NT2/D1 (cell line): ENCODE measurements at places on chromosomes 4 and X.
A peak's percentile ranks its signal among the peaks of the same experiment; 100 is the strongest.

DNA sequence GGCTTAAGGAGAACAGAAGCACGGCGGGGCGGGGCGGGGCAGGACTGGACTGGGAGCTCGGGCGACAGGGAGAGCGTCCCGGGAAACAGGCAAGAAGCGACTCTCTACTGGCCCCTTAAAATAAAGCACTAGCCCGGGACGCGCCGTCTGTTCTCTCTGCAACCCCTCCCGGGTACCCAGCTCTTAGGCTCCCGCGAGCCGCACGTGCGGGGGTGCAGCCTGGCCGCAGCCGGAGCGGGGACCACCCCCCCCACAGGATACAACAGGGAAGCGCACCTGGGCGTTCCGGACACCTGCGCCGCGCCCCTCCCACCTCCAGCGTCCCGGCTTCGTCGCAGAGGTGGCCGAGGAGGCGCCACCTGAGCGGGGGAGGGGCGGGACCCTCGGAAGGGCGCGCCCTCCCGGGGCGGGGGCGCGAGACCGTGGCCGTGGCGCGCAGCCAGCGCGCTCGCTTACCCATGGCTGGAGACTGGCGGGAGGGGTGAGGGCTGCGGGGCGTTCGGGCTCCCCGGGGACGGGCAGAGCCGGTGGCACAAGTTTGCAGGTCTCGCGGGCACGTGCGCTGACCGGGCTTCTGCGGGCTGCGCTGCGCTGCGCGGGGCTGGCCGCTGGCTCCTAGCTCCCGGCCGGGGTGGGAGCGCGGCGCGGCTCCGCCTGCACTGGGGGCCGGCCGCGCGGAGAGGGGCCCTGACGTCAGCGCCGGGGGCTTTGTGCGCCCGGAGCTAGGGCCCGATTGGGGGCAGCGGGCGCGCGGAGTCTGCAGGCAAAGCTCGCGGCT lies 91.5 kb downstream of the GEMIN8 start:
- no peak for DNase-seq

DNA sequence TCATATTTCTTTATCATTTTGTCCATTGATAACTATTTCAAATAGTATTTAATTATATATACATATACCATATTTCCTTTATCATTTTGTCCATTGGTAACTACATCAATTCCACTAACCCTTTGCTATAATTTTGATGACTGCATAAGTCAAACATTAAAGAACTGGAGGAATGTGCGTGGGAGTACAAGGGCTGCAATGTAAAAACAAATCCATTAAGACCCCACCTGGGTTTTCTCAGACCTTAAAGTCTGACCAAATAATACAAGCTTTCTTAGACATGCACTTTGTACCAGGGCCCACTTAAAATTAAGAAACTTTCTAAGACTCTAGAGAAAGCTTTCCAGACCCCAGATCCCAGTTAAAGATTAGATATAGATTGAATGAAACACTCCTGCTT lies 1622.4 kb upstream of the PCDH10 start:
- DNase-seq: no peak

DNA sequence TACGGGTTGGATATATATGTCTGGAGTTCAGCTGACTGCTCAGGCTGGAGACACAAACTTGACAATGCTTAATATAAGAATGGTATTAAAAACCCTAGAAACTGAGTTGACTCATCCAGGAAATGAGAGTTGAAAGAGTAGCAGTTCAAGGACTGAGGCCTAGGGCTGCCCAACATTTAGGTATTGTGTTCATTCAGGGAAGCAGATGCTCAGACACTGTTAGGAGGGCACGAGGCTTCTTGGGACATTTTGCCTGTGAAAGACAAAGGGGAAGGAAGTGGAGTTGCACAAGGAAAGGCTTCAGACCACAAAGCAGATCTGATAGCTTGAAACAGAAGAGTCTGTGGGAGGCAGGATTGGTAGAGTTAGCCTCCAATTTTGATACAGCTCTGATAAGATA lies 52.0 kb upstream of the HS3ST1 start:
- DNase-seq: no peak

DNA sequence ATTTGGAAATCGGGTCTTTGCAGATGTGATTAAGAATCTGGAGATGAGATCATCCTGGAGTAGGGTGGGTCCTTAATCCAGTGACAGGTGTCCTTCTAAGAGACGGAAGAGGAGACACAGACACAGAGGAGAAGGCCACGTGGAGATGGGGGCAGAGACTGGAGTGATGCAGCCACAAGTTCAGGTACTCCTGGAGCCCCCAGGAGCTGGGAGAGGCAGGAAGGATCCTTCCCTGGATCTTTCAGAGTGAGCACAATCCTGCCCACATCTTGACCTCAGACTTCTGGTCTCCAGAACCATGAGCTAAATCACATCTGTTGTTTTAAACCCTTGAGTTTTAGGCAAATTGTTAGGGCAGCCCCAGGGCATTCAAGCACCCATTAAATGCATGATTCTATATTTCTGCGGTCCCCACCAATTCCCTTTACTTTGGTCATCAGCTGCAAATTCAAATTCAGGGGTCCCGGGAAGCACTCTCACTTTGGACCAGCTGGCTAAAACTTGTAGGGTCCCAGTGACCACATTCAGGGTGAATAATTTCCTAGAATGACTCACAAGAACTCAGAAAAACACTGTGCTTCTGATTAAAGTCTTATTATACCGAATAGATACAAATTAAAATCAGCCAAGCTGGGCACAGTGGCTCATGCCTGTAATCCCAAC lies 12.8 kb upstream of the AKAP17A start:
- DNase-seq: no peak

GRCh38 chr4:26320538-26321372 lies at the start of gene RBPJ:
TSS of gene RBPJ (plus strand) at chr4:26321014. CDS start at chr4:26321029, 15 bp downstream.
- DNase-seq: peak; percentile 98

DNA sequence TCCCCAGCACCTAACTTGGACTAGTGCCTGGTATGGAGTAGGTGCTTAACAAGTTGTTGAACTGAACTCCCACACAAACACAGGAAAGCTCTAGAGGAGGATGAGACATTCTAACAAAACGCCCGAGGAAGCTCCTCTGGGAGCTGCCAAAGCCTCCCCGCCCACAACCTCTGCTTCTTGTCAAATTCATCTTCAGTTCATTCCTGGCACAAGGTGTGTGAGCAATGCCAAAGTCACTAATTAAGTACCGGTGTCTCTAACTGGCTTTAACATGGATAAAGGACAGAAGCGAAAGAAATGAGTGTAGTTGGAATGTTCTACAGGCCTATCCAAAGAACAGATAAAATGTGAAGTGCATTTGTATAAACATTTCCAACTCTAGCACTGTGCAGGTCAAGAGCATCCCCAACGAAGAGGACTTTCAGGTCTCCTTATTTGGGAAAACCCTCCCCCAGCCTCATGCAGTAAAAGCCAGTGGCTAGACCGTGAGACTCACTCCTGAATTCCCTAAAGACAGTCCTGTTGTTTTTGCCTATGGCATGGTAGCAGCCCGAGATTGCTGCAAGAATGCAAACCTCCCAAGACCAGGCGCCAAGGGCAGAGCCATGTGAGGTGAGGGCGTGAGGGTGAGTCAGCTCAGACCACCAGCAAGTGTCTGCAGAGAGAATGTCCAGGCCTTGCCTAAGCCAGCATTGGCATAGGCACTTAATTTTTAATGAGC lies 72.2 kb upstream of the KLF3 start:
- DNase-seq: no peak

DNA sequence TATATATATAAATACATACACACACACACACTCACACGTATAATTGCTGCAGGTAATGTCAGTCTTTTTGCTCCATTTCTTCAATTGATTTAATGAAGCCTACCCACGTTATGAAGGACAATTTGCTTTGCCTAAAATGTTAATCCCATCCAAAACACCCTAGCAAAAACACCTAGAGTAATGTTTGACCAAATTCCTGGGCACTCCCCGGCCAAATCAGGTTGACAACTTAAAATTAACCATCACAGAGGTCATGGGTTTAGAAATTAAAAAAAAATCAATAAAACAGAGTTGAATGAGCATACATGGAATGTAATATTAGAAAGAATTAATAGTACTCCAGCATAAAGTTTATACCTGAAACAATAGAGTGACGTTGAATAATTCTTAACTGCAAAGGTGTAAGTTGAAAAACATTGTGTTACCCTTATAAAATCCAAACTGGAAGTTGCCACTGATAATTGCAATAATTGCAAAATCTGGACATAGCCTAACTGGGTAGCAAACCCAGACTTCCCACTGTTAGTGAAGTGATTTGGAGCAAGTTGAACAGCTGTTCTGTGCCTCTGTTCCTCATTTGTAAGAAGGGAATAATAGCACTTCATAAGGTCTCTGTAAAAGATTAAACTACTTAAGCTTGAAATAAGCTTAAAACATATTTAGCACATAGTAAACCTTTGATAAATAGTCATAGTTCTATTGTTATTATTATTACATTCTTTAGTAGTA lies 2120.5 kb downstream of the PCDH7 start:
- no peak for DNase-seq

GRCh38 chr4:6121276-6121850 lies 79.0 kb downstream of the JAKMIP1 start:
- DNase-seq: no peak

- no peak for DNase-seq
Observed at GRCh38 chrX:44011506-44011905, 38.3 kb upstream of the NDP start.

DNA sequence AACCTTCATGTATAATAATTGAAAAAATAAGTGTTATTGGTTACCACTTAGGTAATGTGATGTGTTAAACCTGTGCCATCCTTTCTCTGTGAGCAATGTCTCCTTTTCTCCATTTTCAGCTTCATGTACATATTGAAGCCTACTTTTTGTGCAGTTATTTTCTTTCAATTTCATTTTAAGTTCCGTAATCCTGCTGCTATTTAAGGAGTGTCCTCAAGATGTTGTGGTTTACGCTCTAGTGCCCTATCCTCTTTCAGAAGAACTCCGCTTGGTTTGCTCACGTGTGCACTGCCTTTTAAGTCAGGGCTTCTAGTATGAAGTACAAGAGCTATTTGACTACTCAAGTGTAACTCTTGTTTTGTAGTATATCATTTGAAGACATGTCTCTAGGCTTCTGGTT lies 2253.2 kb upstream of the TENM3 start:
- no peak for DNase-seq

- no peak for DNase-seq
Observed at GRCh38 chrX:29143356-29143755, 556.1 kb downstream of the IL1RAPL1 start.

GRCh38 chr4:87019246-87019791 lies 84.5 kb downstream of the AFF1 start:
- DNase-seq: no peak

DNA sequence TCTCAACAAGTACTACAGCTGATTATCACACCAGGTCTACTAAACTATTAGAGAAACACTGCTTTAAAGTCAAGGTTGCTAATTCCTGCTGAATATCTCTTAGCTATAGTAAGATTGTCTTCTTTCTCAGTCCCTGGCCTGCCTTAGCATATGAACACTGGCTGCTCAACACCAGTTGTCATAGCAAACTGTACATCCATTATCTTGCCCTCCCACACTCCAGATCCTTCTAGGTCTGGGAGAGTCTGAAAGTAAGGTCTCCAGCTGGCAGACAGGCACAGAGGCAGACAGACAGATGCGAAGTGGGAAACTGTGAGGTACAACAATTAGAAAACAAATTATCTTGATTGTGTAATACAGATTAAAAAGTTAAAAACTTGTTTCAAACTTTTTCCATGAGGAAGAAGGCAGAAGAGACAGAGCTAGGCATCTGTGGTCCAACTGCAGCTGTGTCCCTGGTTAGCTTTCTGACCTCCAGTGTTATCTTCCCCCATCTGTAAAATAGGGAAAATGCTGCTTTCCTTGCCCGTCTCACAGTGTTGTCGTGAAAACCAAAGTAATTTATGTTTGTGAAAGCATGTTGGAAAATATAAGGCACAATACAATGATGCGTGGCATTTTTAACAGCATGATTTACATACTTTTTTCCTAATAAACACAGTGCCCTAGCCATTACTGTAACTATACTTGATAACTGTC lies 133.8 kb downstream of the KLHL13 start:
- no peak for DNase-seq
